ENCODE measurements at places on chromosomes 6 and 20.

DNA sequence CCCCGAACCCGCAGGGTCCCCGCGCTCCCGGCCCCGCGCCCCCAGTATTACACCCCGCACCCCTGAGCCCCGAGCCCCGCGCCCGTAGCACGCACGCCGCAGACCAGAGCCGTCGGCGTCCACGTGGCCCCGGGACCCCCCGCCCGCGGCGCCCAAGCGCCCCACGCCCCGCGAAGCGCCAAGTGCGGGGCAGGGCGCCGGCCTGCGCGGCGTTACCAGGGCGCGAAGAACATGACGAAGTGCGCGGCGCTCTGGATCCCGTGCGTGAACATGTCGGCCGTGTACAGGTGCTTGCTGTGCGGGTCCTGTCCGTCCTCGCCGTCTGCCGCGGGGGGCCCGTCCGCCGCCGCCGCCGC, 312 bp downstream of the TXNDC5 start:
- DNase-seq, result no peak

GRCh38 chr6:19153981-19154295, 683.2 kb upstream of the ID4 start:
- no peak for DNase-seq

DNA sequence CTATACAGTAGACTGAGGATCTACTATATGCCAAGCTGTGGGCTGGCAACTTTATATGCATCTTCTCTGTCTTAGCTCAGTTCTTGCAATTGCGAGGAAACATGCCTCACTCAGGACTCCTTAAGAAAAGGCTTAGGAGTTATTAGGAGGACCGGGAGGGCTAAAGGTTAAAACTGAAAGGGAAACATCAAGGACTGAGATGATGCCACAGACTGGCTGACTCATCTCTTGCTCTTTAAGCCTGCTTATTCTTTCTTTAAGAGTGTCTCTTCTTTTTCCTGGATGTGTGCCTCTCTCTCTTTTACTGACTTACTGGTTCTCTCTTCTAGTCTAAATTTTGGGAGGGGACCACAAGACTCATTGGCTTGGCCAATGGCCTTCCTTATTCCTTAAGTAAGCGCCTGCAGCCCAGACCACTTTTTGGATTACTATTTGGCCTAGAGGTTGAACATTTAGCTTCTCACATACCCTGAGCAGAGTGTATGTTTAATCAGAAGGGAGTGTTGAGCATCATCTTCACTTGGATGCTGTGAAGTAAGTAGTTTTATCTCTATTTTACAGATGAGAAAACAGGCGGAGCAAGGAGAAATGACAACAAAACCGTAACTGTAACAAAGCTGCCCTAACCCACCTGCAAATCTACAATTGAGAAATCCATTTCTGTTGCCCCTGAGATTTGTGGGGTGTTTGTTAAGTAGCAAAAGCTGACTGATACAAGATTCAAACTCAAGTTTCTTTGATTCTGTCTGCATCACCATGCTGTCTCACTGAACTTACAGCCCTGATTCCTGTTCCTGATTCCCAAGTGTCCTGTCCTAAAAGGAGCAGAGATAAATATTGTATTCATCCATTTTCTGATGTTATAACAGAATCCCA, 7.2 kb upstream of the SDC4 start:
- no peak for DNase-seq

DNA sequence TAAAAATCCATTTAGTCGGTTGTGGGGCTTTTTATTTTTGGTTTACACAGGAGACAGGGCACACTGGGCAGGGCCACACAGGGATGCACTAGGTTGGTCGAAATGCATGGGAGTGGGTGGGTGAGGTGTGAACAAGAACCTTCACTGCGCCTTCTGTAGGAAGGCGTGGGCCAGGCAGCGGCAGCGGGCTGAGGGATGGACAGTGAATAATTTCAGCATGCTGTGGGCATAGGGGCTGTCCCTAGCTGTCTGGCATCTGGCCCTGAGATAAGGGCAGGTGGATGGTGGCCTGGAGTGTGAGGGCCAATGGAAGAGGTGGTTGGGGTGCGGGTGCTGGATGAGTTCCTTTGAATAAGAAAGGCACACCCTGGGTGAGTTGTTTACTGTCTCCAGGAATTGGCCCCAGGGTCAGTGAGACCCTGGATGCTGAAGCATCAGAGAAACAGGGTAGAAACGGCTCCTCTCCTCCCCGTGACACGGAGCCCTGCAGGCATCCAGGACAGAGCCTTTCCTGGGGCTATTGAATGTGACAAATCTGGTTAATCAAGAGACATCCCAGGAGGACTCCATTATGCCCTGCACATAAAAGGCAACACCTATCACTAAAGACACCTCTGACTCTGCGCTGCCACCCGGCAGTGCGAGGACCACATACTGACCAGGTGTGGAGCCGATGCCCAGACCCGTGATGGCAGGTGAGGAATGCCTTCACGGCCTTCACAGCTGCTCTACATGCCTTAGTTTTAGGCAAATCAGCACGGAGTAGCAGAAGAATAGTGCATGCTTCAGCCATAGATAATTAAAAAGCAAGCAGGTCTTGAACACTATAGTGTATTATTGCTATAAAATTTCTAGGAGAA, 123.0 kb upstream of the SNX9 start:
- DNase-seq, result no peak

DNA sequence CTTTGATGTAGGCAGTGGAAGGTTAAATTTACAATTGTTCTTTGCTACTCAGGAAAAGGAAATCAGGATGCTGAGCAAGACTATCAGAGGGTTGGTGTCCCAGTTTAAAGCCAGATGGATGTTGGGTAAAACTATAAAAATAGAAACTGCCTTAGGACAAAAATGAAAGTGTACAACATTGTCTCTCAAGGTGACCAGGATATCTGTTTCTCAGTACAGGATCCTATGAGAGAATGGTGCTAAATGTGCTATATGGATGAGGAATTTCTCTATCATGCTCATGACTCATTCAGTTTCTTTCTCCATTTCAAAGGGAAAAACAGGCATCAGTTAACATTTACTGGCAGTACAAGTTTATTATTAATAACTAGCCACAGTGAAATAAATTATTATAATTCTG, 534.2 kb upstream of the GJE1 start:
- DNase-seq, result no peak

All from stimulated activated CD4-positive, alpha-beta T cell treated with anti-CD3 and anti-CD28 coated beads, TNF-alpha, amount 100 ng/mL, for 24 hours (primary cell).